ENCODE measurements at places on chromosomes 4 and X.

DNA sequence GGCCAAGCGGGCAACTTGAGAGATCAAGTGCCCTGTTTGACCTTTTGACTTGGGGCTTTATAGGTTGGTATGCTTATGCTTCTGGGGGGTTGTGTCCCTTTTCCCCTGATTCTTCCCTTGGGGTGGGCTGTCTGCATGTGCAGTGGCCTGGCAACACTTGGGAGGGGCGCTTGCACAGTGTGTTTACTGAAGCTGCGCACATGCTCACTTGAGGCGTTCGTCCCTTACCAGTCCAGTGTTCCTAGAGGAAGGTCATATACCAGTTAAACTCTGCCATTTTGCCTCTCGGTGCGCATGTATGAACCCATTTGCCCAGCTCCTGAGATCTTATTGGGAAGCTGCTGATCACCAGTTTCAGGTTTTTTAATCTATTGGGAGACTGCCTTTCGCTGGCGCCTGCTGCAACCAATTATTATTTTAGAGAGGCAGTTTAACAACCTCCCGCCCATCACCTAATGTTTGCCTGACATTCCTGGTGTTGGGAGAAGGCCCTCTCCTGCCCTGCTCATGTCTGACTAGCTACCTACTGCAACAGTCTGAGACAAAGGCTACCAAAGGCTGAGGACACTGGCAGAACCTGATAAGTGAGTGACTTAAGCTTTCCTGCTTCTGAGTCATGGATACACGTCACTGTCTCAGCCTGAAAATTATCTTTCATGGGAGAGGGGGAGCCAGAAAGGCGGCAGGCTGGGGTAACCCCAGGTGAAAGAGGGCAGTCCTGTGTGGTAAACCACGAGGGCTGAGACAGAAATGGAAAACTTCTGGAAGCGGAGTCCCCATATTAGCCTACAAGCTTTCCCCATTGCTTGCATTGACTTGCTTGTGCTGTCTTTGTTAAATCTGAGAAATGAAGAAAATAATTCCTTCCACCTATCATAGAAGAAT is 97.6 kb downstream of the CPE start:
- DNase-seq: no peak

GRCh38 chr4:38529189-38530115 is 134.5 kb upstream of the KLF3 start:
- no peak for DNase-seq

- DNase-seq: no peak
Measured at GRCh38 chrX:11666164-11666563, 444 bp upstream of the ARHGAP6 start.

- no peak for DNase-seq
Measured at GRCh38 chrX:77003956-77004355, 443.2 kb upstream of the FGF16 start.

DNA sequence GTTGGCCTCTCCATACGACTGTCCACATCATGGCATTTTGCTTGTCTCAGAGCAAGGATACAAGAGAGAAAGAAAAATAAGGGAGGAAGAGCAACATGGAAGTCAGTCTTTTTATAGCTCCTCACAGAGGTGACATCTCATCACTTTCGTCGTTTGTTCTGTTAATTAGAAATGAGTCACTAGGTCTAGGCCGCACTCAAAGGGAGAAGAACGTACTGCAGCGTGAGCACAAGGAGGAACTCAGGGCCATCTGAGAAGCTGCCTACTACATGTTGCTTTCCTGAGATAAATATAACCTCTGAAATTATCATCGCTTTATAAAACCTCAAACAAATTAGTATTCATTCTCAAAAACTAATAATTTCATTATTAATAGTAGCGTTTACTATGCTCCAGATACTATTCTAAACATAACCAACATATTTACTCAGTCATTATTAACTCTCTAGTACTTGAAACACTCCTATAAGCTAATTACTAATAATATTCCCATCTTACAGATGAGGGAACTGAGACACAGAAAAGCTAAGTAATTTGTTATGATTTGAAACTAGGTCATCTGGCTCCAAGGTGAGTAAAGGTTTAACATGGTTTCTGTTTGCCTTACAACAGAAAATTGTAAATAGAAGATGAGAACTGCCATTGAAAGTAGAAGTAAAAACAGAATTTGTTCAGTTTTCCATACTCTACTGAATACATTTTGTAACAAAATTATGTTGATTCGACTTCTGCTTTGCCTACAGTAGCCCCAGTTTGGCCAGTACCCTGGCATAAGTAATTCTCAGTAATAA is 213.2 kb upstream of the UGT8 start:
- no peak for DNase-seq

- DNase-seq: peak; percentile 48
Measured at GRCh38 chr4:114180481-114180880, 201.0 kb upstream of the ARSJ start.

- no peak for DNase-seq
Measured at GRCh38 chrX:36963852-36964251, 44.3 kb upstream of the FAM47C start.

GRCh38 chr4:11954093-11954492 is 525.4 kb upstream of the HS3ST1 start:
- no peak for DNase-seq

DNA sequence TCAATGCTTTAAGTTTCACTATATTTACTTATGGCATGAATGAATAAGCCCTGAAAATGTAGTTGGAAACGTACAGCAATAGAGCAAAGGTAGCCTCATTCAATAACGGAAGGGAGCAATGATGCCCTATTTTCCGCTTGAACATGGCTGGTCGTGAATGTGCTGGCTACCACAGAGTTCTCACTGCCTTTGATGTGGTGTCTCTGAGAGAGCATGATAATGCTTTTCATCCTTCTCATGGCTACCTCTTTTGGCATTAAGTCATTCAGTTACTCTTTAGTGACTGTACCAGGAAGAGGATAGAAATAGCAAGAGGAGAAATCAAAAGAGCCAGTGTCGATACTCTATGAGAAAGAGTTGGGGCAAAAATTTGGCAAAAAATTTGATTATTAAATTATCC is 308.0 kb downstream of the PPP3CA start:
- DNase-seq: no peak

DNA sequence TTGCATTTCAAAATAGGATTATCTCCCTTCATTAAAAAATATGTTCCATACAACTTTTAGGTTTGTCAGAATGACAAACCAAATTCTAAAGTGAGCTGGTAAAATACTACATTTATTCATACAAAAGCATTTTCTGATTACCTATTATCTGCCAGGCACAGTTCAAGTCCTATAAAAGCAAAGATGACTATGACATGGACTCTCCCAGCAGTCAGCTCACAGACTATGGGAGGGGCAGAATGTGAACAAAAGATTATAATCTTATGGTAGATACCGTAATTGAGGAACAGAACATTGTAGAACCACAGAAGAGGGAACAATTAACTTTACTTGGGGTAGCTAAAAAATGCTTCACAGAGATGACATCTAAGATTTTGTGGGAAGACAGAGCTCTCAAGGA is 12.4 kb downstream of the PAQR3 start:
- no peak for DNase-seq

DNA sequence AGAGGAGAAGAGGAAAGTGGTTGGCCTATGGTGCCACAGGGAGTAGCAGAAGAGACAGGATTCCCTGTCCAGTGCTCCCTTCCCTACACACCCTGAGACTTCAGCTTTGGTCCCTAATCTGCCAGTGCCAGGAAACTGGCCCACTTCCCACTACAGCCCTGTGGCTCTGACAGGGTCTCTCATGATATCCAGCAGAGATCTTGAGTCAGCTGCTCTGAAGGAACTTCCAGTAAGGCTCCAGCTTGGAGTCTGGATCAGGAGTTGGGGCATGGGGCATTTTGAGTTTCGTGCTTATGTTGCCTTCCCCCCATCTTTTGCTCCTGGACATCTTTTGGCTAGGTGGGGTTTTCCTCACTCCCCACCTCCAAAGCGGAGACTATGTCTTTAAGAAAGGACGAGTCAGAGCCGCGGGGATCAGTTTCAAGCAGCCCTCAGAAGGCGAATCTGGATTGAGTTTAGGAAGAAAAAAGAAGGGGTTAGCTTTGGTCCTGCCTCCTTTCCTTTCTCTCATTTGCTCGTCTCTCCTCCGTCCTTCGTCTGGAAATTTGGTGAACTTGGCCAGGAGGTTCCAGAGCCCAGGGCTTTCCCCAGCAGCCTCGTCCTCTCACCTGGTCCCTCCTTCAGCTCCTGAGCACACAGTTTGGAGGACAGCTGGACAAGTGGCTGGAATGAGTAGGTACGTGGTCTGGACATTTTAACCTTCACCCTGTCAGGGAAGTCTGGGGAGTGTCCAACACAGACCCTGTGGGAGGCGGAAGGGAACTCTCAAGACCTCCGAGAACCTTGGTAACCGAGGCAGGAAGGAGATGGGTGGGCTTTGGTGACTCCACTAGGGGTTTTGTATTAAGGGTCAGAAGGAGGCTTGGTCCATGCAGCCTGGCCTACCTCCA is 104.4 kb downstream of the RTL5 start:
- no peak for DNase-seq

DNA sequence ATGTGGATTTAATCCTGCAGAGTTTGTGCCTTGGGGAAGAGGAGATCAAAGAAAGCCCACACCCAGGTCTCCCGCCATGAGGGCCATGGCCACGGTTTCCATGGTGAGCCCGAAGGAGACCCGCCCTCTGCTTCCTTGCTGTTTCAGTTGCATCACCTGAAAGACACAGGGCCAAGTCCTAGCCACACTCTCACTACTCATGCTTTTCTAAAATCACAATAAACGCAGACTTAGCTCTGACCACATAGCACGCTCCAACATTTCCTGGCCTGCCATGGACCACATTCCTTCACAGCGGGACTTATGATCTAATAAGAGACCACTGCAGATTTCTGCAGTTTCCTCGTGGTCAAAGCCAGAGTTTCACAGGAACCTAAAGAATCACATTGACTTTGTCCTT is 426.0 kb upstream of the NR3C2 start:
- no peak for DNase-seq

DNA sequence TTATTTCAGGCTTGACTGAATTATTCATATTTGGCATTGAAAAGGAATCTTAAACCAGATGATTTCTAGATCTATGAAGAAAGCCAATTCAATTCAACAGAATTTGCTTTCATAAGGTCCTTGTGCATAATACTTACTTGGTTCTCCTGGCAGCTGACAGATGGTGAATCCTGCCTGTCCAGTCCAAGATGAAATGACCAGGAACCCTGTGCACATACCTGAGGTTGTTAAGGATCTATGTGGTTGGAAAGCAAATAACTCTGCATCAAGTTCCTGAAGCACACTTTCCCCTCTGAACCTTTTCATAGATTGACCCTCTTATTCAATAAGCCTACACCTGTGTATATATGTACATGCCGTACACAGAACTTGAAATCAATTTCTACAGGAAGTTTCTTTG is 562.7 kb downstream of the PPARGC1A start:
- DNase-seq: no peak

DNA sequence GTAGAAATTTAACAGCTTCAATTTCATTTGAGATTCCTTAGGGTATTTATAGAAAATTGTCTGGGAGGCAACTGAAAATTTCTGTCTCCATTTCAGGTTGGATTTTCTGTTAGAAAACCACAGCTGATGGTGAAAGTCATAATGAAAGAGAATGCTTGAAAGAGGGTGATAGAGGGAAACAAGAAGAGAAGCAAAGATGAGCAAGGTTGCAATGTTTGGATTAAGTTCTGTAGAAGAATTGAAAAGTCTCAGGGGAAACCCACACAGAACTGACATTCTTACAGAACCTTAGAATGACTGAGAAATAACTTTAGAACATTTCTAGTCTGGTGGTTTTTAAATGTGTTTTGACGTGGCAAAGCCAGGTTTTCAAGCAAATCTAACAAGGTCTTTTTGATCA is 14.7 kb downstream of the GBA3 start:
- DNase-seq: no peak

GRCh38 chr4:140028676-140029517 is 125.1 kb downstream of the MAML3 start:
- DNase-seq: no peak

DNA sequence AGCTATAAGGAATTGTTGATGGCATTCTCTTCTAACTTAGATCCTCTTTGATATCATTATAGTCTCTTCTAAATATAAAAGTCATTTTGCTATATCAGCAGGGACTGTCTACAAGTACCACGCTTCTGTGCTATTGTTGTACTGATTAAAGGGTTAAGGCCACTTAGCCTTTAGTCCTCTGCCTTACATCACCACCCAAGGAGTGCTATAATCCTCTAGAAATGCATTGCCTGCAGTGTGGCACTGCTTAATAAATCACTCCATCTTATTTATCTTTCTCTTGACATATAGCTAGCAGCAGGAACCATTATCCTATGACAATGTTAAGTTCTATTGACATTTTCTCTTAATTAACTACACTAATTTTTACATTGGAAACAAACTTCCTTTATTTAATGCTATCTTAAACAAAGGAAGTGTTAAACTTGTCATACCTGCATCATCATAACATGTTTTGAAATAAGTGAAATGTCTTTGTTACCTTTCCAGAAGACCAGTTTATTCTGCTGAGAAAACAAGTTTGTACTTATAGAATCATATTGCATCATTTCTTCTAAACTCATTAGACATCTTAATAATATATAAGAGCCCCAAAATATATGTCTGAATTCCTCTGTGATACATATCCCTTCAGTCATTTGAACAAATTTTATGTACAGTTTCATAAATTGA is 360.9 kb upstream of the ATOH1 start:
- DNase-seq: no peak

- no peak for DNase-seq
Measured at GRCh38 chrX:39226251-39226650, 425.0 kb downstream of the MID1IP1 start.

DNA sequence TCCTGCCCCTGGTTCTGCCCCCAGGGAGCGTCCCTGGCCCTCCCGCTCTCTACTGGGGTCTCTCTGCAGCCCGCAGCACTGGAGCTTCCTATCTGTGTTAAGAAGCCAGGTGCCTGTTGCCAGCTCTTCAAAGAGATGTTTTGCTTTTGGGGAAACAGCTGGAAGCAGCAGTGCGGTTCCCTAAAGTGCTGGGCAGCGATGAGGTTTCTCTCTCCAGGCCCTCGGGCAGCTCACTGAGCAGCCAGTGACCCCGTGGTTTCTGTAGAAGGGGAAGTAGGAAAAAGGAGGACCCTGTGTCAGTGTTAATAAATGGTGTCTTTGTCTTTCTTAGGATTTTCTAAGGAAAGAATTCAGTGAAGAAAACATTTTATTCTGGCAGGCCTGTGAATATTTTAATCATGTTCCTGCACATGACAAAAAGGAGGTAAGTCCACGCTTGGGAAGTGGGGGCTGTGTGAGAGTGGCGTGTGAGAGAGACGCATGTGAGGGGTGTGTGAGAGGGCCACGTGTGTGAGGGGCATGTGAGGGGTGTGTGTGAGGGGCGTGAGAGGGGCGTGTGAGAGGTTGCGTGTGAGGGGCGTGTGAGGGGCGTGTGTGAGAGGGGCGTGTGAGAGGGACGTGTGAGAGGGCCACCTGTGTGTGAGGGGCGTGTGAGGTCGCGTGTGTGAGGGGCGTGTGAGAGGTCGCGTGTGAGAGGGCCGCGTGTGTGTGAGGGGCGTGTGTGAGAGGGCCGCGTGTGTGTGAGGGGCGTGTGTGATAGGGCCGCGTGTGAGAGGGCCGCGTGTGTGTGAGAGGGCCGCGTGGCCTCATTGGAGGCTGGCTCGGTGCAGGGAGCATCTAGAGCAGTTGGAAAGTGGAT is 27.1 kb upstream of the HGFAC start:
- DNase-seq: no peak

GRCh38 chrX:49071877-49072711 is 1.7 kb downstream of the PRAF2 start:
- DNase-seq: no peak
